ENCODE measurements at places on chromosomes 11 and 22.

DNA sequence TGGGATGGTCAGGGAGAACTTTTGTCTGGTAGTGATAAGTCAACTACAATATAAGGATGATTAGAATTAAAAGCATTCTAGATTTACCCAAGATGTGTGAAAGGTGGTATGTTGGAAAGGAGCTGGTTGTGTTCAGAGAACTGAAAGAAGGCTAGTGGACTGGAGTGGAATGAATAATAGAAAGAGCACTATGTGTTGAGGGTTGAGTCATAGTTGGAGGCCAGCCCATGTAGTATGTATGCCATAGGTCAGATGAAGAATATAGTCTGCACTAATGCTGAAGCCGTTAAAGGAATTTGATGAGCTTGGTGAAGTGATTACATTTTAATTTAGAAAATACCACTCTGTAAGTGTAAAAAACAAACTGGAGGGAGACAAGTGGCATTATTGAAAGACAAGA, 514.1 kb downstream of the CNTN5 start:
- no peak for DNase-seq

DNA sequence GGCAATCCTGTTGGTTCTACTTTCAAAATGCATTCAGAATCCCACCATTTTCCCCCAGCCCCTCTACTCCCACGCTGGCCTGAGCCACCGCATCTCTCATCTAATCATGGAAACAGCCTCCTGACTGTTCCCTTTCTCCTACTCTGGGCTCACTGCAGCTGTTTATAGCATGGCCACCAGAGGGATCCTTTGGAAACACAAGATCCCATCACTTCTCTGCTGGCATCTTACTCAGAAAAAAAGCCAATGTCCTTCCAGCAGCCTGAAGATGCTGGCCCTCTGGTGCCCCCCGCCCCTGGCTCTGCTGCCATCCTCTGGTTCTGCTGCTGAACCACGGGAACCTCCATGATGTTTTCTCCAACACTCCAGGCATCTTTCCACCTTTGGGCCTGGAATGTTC, 11.1 kb downstream of the MS4A8 start:
- DNase-seq: no peak

DNA sequence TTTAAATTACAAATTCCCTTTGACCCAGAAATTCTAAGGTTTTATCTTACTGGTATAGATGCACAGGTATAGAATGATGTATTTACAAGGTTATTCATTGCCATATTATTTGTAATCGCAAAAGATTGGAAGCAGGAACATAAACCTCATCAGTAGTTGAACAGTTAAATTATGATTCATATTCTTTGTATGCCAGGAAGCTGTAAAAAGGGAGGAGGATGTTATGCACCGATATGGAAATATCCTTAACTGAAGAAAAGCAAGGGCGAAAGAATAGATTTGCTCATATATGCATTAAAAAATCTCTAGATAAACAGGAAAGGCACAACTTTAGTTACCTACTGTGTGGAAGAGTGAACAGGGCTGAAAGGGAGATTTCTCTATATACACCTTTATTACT, 36.7 kb downstream of the PPFIA1 start:
- DNase-seq: no peak

GRCh38 chr22:39317775-39318506, 1.5 kb downstream of the RPL3 start:
- DNase-seq: no peak

- no peak for DNase-seq
Measured at GRCh38 chr22:16387088-16387487, 205.5 kb downstream of the CCT8L2 start.

- no peak for DNase-seq
Measured at GRCh38 chr11:123180166-123180565, 14.9 kb downstream of the CLMP start.

- no peak for DNase-seq
Measured at GRCh38 chr22:21582801-21583740, 15.6 kb downstream of the UBE2L3 start.

DNA sequence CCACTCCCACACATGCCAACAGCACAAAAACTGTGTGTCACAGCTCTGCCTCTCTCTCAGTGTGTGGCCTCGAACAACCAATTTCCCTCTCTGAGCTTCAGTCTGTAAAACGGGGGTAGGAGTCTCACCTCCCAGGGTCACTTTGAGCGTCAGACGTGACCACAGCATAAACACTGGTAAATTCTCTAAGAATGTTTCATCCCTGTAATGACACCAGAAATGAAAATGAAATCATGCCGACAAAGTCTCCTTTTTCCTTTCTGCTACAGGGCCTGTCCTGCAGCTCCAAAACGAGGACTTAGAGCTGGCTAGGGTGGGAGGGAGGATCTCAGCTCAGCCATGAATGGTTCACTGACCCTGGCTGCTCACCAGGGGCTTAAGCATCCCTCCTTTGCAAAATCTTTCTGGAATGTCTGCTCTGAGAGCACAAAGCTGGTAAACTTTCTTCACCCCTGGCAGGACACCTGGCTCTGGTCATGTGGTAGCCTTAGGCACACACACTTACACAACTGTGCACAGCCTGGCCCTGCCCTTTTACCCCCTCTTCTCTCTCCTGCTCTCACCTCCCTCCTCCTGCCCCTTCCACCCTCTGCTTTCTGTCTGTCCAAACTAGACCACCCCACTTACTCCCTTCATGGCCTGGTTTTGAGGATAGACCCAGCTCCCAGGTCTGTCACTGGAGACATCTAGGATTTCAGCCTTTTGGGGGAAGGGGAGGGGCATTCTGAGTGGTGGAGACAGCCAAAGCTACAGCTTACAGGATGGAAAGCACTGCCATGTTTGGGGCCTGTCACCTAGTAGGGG, 12.3 kb upstream of the TSKU start:
- peak; percentile 39 for DNase-seq

DNA sequence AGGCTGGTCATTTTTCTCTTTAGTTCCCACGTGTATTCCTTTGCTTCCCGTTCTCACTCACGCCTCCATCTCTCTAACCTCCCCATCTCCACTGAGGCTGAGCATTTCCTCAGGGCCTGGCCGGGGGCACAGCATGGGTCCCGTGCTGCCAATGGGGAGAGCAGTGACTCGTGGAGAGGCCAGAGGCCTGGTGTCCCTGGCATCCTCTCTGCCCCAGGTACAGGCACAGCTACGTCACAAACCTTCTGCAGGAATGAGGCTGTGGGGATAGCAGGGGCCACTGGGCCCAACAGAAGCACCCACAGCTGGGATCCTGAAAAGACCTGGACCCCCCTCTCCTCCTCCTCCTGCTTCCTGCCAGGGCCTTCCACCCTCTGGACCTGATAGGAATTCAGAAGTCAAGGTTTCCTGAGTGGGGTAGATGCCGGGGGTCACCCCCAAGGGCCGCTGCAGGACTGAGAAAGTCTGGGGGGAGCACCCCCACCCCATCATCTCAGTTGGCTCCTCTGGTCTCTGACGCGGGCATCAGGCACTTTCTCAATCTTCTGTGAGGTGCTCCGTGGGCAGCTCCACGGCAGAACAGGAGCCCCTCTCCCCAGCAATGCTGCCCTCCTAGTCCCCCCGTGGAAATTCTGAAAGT, 11.8 kb downstream of the PNPLA5 start:
- no peak for DNase-seq

- no peak for DNase-seq
Measured at GRCh38 chr11:113557926-113558325, 82.7 kb upstream of the DRD2 start.

- DNase-seq: no peak
Measured at GRCh38 chr22:19150482-19151328, 613 bp upstream of the GSC2 start.

DNA sequence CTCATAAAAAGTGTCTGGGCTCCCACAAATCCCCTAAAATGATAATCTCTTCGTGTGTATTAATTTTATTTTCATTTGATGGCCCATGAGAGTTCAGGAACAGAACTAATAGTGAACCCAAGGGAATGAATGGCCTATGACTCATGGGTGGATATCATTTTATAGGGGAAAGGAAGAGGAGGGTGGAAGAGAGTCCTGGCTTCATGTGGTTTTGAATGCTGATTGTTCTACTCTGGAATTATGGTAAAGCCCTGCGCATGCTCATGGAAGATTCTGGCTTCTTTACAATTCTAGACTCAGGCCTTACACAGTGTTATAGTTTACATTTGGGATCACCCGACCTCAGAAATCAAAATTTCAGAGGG, 35.2 kb downstream of the MAML2 start:
- no peak for DNase-seq

GRCh38 chr22:45688600-45689080, 17.0 kb downstream of the ATXN10 start:
- peak; percentile 76 for DNase-seq

GRCh38 chr11:2846056-2846455, 39.5 kb downstream of the CDKN1C start:
- no peak for DNase-seq

DNA sequence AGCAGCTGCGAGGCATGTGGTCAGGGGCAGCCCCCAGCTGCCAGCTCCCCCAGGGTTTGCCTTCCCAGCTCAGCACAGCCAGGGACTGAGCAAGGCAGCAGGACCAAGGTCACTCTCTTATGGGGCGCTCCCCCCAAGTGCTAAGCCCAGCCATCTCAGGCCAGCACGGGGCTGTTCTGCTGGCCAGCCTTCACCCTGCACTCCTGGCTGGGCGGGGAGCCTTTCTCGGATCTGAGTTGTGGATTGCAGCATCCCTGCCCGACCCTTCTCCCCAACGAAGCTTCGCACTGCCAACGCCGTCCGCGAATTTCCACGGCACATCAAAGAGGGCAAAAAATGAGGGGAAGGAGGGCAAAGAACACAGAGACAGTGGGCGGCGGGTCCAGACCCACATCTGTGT, 42.5 kb upstream of the GAL start:
- no peak for DNase-seq

GRCh38 chr11:8793114-8793777, 110.7 kb downstream of the RPL27A start:
- no peak for DNase-seq

DNA sequence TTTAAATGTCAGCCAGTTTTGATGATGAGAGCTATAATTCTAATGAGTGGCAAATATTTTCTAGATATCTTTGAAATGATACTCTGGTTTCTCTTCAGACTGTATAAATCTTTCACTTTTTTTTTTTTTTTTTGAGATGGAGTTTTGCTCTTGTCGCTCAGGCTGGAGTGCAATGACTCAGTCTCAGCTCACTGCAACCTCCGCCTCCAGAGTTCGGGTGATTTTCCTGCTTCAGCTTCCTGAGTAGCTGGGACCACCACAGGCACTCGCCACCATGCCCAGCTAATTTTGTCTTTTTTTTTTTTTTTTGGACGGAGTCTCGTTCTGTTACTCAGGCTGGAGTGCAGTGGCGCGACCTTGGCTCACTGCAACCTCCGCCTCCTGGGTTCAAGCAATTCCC, 113.6 kb downstream of the TEAD1 start:
- no peak for DNase-seq

Measured in epithelial cell of proximal tubule (primary cell).